Anterior cingulate cortex (tissue), 58 donors: ENCODE measurements at places on chromosomes 2 and 18.

- no peak for DNase-seq
These were observed 160.1 kb upstream of the RASGRP3 start for GRCh38 chr2:33316328-33316727.

GRCh38 chr2:898319-898718 lies 52.3 kb upstream of the SNTG2 start:
- no peak for DNase-seq

GRCh38 chr18:79413025-79413424 lies 17.3 kb downstream of the NFATC1 start:
- DNase-seq, result no peak

DNA sequence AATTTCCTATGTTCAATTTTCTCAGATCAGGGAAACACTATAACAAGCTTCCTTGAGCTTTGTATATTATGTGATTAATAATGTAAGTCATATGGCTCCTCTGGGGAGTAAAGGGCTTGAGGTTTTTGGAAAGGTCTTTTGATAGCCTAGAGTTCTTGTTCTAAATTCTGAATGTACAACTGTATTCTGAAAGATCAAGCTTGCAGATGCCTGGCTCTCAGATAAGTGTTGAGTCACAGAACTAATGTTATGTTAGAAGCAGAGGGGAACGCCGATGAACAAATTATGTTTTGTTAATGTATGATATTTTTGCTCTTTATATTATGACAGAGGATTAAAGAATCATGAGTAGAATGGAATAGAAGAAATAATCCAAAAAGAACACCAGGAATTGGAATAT lies 170.1 kb downstream of the RPRM start:
- no peak for DNase-seq

DNA sequence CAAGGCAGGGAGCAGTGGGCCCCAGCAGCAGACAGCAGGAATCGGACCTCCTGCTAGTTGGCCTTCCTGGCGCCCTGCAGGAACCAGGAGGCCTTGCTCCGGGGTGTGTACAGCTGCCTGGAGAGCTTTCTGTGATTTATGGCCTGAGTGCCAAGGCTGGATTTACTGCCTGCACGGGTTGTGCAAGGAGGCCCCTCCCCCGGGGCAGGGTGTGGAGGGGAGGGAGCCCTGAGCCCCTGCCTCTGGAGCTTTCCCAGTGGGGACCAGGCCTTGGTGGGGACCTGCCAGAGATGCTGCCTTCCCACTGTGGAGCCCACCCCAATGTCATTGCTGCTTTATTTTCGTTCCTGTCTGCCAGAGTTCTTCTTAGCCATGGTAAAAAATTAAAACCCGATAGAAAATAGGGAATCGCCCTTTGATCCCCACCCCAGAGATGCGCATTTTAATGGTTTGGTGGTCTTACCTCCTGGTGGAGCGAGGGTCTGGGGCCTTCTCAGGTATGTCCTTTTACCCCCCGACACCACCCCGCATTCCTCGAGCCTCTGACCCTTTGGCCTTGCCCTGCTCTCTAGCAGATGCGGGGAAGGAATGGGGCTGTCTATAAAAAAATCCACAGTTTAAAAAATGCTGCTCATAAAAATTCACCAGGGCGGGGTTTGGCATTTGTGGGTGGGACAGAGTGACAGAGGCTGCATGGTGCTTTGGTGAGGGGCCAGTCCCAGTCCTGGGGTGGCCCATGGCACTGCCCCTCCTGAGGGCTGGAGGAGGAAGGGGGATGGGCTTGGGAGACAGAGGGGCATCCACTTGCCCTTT lies 6.9 kb upstream of the RALB start:
- no peak for DNase-seq

- no peak for DNase-seq
These were observed 49.9 kb downstream of the ALPK2 start for GRCh38 chr18:58578835-58579560.

DNA sequence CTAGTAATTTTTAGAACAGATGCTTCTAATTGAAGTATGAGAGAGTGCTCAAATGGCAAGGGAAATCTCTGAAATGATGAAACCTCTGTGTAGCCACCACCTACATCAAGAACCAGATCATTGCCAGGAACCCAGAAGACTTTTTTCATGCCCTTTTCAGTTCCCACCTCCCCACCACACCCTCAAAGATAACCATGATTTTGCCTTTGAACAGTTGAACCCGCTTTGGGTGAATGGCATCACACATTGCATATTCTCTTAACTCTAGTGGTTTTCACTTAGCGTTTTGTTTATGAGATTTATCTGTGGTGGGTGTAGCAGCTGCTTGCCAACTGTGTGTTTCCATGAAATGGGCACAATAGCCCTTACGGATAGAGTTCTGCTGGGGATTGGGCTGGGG lies 142.9 kb upstream of the HDAC4 start:
- DNase-seq, result no peak

GRCh38 chr2:191038741-191039140 lies 24.8 kb upstream of the STAT1 start:
- no peak for DNase-seq

DNA sequence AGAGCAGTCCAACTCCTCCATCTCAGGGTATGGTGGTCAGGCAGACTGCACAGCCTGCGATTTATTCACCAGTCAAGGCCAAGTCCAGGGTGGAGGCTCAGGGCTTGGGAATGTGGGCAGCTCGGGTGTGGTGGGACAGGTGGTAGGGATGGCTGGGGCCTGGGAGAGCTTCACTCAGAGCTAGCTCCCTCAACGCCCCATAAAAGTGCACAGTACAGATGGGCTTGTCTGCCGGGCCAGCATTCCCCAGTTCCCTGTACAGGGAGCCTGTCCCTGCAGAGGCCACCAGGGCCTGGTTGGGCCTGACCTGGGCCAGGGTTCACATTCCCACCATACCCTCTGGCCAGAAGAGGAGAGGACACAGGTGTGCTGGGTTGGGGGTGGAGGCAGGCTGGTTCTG lies 49.2 kb upstream of the OTOS start:
- no peak for DNase-seq

DNA sequence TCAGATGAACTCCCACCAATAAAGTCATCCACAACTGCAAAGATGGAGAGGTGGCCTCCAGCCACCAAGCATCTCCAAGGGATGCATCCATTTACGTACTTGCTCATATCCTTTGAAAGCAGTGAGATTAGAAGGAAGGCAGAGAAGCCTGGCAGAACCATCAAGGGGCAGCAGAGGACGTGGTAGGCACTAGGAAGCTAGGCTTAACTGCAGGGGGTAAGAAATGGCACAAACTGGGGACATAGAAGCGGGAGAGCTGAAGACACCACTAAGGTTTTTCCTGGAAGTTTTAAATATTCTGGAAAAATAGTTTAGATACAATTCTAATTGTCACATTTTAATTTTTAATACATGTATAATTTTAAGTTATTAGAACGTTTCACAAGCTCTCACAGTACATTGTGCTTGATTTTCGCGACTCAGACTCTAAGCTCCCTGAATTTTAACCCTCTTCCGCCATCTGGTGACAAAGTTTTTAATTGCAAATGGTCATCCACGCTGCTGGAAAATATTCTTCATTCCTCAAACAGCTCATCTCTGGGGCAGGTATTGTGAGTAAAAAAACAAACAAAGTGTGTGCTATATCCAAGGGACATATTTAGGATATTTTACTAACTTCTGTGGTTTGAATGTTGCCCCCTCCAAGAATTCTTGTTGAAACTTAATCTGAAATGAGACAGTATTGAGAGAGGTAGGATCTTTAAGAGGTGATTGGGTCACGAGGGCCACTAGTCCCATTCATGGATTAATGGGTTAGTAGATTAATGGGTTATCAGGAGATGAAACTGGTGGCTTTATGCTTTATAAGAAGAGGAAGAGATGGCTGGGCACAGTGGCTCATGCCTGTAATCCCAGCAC lies 1.6 kb upstream of the PSTPIP2 start:
- DNase-seq, result no peak

DNA sequence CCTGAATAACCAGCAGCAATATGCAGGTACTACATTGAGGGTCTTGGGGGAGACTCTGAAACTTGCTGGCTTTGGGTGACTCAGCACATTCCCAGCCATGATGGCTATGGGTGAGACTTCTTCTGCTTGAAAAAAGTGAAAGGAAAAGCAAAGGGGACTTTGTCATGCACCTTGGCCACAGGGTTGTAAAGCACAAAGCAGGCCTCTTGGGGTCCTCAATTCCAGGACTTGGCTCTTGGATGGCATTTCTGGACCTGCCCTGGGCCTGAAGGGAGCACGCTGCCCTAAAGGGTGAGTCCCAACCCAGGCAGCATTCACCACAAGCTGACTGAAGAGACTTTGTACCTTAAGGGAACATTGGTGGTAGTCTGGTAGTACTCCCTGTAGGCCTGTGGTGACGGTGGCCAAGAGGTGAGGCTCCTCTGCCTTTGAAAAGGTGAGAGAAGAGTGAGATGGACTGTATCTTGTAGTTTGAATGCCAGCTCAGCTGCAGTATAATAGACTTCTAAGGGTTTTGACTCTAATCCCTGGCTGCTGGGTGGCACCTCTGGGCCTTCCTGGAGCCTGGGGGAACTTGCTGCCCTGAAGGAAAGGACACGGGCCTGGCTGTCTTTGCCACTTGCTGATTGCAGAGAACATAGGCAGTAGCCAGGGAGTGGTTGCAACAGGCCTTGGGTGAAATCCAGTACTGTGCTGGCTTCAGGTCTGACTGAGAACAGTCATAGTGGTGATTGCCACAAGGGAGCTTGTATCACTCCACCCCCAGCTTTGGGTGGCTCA lies 36.5 kb upstream of the CYTIP start:
- no peak for DNase-seq

DNA sequence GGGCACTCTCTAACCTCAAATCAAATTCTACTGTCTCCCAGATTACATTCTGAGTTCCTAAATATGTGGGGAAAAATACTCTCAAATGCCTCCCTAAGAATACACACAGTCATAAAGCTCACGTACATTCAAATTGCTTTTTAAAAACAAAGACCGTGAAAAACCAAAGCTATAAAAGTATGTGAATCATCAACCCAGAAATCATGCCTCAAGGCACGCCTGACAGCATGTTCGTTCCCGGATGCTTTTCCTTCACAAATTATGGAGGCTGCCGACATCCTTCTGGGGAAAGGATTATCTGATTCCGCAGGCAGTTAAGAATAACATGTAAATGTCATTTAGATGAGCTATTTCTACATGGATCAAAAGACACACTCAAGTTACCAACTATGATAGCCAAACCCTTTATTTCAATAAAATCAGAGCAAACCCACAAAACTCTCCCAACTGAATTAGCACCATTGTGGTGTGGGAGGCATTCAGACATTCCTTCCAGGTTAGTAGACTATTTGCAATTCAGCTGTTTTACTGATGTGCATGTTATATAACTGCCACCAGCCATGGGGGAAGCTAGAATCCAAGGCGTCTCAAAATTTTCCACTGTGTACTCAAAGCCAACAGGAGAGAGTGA lies 398.2 kb upstream of the TRIB2 start:
- DNase-seq, result peak; percentile 4

GRCh38 chr2:12776521-12776961 lies 59.8 kb downstream of the TRIB2 start:
- no peak for DNase-seq

- no peak for DNase-seq
These were observed 254.5 kb downstream of the DSEL start for GRCh38 chr18:67261931-67262552.

DNA sequence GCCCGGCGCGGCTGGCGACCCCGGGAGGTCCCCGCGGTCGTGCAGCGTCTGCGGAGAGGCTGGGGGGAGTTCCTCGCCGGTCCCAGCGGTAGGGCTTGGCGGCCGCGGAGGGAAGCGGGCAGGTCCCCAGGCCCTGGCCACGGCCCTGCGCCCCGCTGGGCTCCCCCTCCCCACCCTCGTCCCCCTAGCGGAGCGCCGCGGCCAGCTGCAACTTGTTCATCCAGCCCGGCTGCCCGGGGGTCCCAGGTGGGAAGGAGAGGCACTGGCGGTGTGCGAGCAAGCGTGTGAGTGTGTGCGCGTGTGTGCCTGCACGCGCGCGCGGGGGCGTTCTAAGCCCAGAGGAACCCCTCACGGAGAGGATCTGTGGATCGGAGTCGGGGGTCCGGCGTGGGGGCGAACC lies 1.3 kb downstream of the PTPRM start:
- no peak for DNase-seq

DNA sequence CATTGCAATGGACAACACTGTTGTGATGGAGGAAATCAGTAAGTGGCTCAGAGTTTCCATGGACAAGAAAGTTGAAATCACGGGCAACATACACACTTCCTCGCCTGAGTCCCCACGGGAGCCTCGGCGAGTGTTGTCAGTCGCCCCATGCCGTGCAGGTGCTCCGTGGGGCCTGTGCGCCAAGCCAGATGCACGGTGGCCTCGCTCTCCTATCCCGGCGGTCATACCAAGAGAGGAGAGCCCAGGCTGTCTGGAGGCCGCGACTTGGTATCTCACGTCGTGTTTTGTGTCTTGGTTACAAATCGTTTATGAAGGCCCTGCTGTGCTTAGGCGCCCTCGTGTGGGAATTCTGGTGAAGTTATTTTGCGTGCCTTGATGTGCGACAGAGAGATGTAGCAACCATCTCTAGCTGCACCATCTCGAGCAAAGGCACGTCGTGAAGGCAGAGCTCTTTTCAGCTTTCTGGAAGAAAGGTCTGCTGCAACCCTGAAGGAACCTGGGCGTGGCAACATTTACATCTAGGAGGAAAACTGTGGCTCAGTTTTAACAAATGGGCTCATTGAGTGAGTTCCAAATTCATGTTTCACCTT lies 21.8 kb downstream of the ATG4B start:
- peak; percentile 60 for DNase-seq

GRCh38 chr2:145985517-145985916 lies 1465.6 kb upstream of the ZEB2 start:
- DNase-seq, result no peak

- no peak for DNase-seq
These were observed 123.1 kb downstream of the LRRTM4 start for GRCh38 chr2:77398970-77399600.

GRCh38 chr2:121866789-121867188 lies 111.3 kb downstream of the TSN start:
- no peak for DNase-seq
